ENCODE measurements at places on chromosomes 7 and 10. TPM values are rescaled to one million over a fixed set of nuclear protein-coding genes. Genes with fewer than 3 reads are reported as not detected.

Gene CYP3A5
- total RNA-seq: not detected

DNA sequence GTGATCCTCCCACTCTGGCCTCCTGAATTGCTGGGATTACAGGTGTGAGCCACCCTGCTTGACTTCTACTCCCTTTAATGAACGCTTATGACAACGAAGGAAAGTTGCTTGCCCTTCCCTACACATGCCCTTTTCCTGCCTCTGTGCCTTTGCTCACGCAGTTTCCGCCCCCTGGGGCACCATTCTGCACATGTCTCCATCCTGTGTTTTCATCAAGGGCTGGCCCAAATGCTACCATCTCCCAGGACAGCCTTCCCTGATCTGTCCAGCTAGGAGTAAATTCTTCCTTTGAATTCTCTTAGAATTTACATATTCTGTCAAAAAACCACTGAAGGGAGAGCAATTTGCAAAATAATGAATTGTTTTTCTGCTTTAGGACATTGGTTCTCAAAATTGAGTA lies 50.0 kb upstream of the KMT2C start:
- peaks cover 2% of the 10 kb centered on the region for H3K27me3 ChIP-seq
- no peak overlapping the region for H3K27ac ChIP-seq
- DNase-seq: no peak
- no peak overlapping the region for H3K4me3 ChIP-seq
- H3K4me1 ChIP-seq: no peaks in the 10 kb centered on the region

GRCh38 chr7:29955799-29956486 lies 33.7 kb downstream of the SCRN1 start:
- H3K4me3 ChIP-seq: no peak overlapping the region
- peaks cover 2% of the 10 kb centered on the region for H3K27me3 ChIP-seq
- H3K27ac ChIP-seq: no peak overlapping the region
- H3K36me3 ChIP-seq: no peaks in the 10 kb centered on the region
- no peak for DNase-seq

Gene PKD1L1
- 0.07 TPM for total RNA-seq

All from activated T-helper 1 cell treated with anti-CD3 and anti-CD28 coated beads, Interleukin-12 subunit alpha, Interleukin-12 subunit beta, Interleukin-2, Interleukin-4 antibody, amounts not matched to agents 30 ng/mL and 10 ng/mL and 1 ng/mL, durations not matched to agents 14 hours and 24 hours and 36 hours (primary cell).